ENCODE measurements at places on chromosomes 13 and 19.

DNA sequence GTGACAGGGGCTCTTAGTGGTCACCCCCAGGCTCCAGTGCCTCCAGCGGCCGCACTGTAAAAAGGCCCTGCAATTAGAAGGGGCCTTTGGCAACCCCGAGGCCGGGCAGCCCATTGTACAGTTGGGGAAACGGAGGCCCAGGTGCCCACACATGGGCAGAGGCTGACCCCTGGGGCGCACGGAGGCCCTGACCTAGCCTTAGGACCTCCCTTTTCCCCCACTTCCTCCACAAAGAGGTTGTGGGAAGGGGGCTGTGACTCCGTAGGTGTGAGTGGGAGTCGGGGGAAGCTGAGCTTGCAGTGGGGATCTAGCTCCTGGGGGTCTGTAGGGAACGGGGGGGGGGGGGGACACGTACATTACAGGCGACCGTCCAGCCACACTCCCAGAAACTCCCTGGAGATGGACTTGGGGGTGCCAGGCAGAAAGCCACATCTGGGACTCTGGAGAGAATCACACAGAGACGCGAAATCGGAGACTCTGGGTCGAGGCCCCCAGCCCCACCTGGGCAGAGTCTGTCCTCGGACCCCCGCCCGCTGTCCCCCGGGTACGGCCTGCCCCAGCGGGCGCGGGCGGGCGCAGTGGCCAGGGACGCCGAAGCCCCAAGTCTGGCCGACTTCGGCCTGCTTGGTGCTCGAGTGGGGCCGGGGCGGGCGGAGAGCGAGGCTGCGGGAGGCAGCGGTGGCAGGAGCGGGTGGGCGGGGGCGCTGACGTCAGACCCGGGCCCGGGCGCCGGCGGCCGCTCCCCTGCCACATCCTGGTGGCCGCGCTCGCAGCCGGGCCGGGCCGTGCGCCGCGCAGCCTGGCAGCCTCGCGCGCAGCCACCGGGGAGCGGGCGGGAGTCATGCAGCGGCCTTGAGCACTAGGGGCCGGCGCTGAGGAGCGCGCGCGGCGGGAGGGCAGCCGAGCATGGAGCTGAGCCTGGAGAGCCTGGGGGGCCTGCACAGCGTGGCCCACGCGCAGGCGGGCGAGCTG, at the start of gene ONECUT3:
ONECUT3 (plus strand) TSS at position 750 of the 972 bp plus-strand sequence; CDS start at position 907, 157 bp downstream.
- no peak for DNase-seq

GRCh38 chr13:66200555-66200954, 1029.6 kb downstream of the PCDH9 start:
- DNase-seq, result no peak

DNA sequence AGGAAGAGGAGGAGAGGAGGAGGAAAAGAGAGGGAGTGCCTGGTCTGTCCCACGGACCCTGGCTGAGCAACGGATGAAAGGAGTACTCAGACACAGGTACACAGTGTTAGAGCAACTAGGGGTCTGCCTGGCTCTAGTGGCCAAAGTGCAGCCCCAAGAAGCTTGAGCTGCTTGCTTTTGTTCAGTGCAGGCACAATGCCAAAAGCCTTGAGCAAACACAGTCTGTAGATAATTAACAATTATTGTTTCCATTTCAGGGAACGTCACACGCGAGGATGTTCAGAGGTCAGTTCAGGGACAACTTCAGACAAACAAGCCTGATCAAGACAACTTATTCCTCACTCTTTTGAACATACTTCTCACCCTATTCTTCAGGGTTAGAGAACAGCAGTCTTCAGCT, 32.2 kb upstream of the ZNF726 start:
- no peak for DNase-seq

GRCh38 chr13:36850790-36851438, 31.9 kb downstream of the RFXAP start:
- DNase-seq, result peak; percentile 38

GRCh38 chr19:17915940-17916593, 16.7 kb upstream of the CCDC124 start:
- DNase-seq, result no peak

DNA sequence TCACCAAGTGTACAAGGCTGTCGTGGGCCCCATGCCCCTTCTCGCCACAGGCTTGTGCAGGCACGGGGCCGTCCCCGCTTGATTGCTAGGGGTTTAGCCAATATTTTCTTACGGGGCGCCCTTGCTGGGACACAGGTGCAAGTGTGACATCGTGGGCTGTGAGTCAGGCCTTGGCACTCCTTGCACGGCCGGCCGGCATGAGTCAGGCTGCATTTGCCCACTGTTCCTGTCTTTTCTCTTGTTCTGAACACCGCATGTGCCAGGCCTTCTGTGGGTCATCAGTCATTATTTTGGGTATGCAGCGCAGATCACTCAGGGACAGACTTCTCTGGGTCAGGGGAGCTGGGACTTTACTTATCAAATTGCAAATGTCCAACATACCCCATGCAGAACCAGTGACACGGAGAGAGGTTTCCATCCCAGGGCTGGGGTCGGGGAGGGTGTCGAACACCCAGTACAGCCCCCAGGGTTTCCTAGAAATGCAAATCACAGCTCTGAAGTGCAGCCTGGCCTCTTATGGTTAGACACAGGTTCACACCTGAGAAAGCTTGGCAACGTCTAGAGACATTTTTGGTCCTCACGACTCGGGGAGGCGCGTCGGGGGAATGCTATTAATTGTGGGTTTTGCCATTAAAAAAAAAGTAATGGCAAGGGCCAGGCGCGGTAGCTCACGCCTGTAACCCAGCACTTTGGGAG, 22.5 kb upstream of the KLF2 start:
- no peak for DNase-seq

DNA sequence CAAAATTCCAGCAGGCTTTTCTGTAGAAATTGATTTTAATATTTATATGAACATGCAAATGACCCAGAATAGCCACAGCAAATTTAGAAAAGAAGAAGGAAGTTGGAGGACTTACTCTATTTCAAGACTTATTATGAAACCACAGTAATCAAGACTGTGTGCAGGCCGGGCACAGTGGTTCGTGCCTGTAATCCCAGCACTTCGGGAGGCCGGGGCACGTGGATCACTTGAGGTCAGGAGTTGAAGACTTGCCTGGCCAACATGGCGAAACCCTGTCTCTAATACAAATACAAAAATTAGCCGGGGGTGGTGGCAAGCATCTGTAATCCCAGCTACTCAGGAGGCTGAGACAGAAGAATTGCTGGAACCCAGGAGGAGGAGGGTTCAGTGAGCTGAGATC, 6.0 kb upstream of the FFAR2 start:
- no peak for DNase-seq

Data from common myeloid progenitor, CD34-positive (primary cell).